ENCODE measurements at places on chromosomes 12 and 14. TPM values are rescaled to one million over a fixed set of nuclear protein-coding genes. Genes with fewer than 3 reads are reported as not detected.

The BCL11B gene
- not detected for total RNA-seq

The WIF1 gene
- not detected for total RNA-seq

The ADSS1 gene
- 1.3 TPM for total RNA-seq

The BIN2 gene
- total RNA-seq = not detected

The KCNC2 gene
- total RNA-seq = 0.43 TPM

The CACNA1C gene
- total RNA-seq = 11.7 TPM

The MYF5 gene
- not detected for total RNA-seq

The FBXO34 gene
- 28.9 TPM for total RNA-seq

The C12orf60 gene
- 0.32 TPM for total RNA-seq

The AP1G2 gene
- total RNA-seq = 20.0 TPM

The KRT73 gene
- total RNA-seq = not detected

The TPCN1 gene
- total RNA-seq = 25.9 TPM

The LMNTD1 gene
- total RNA-seq = not detected

The SLCO1C1 gene
- total RNA-seq = 0.32 TPM

The LTB4R2 gene
- total RNA-seq = 3.9 TPM

The TDP1 gene
- total RNA-seq = 24.2 TPM

The CAPZA3 gene
- not detected for total RNA-seq

Measured in fibroblast of villous mesenchyme (primary cell).